ENCODE measurements at places on chromosomes 5 and 9.

GRCh38 chr9:121947775-121948174 is 145.3 kb downstream of the TTLL11 start:
- DNase-seq, result no peak

- DNase-seq, result peak; percentile 94
Observed at GRCh38 chr5:139273572-139274289, 19.8 kb upstream of the MATR3 start.

DNA sequence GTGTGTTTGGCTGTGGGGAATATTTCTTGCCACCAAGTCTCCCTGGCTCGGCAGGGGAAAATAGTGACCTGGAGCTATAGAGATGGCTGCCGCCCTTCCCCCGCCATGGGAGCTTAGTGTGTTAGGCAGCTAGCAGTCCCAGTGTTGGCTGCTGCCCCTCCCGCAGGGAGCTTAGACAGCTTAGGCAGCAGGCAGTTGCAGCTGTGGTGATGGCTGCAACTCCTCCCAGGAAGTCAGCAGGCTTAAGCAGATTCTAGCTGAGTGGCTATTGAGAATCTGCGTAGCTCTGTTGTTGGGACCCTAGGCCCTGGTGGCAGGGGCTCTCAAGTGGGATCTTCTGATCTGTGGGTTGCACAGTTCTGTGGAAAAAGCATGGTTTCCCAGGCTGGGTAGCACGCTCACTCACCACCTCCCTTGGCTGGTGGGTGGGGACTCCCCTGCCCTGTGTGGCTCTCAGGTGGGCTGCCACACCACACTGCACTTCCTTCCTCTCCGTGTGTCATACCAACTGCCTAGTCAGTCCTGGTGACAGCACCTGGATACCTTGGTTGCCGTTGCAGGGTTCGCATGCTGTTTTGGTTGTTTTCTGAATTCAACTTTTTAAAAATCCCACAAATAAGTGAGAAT is 9.3 kb downstream of the OR1N2 start:
- DNase-seq, result no peak

GRCh38 chr9:126613651-126614050 is at the start of gene LMX1B:
Gene LMX1B (plus strand): TSS chr9:126613928. CDS start chr9:126614450, 522 bp downstream.
- DNase-seq, result no peak

- no peak for DNase-seq
Observed at GRCh38 chr5:41296066-41296465, 82.7 kb upstream of the C6 start.

- peak; percentile 50 for DNase-seq
Observed at GRCh38 chr9:84597131-84597530, 72.4 kb upstream of the NTRK2 start.

DNA sequence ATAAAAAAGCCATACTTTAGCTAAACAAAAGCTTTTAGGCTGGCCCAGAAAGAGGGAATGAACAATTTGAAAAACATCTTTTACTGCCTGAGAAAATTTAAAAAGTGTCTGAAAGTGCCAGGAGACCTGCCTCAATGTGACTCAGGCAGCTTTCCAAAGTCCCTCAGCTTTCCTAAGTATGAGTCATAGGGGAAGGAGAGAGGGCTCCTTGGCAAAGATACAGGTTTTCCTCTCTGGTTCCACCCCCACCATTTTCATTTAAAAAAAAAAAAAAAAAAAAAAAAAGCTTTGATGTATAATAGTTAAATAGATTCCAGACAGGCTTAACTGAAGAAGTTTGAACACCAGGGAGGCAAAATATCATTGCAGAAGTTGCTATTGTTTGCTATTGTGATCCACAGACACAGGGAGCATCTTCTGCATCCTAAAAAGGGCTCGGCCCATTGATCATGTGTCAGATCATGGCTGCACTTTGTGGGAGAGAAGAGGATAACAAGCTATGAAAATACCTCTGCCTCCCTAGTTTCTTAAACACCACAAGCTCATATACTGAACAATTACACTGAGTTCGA is 71.5 kb downstream of the MRPS27 start:
- no peak for DNase-seq

- DNase-seq, result no peak
Observed at GRCh38 chr9:127866535-127866934, 10.9 kb downstream of the AK1 start.

GRCh38 chr5:8062521-8062920 is 193.6 kb downstream of the MTRR start:
- DNase-seq, result no peak

DNA sequence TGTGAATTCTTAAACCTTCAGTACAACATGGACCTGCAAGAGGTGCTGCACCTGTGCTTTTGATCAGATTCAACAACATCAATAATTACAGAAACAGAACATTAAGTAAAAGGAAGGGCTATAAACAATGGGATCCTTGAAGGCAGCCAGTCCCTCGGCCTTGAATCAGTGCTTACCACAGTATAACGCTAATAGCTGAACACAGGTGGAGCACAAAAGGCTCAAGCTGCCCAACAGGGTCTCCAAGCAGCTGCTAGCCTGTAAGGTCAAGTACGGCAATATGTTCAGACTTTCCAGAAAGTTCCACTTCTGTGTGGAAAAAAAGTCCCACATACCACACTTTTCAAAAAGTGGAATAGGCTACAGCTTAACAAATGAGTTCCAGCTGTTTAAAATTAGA is 61.9 kb upstream of the ITGA1 start:
- DNase-seq, result no peak

- DNase-seq, result peak; percentile 93
Observed at GRCh38 chr9:121503444-121503843, 3.8 kb upstream of the GGTA1 start.

- DNase-seq, result no peak
Observed at GRCh38 chr5:118029807-118030206, 958.5 kb downstream of the DTWD2 start.

DNA sequence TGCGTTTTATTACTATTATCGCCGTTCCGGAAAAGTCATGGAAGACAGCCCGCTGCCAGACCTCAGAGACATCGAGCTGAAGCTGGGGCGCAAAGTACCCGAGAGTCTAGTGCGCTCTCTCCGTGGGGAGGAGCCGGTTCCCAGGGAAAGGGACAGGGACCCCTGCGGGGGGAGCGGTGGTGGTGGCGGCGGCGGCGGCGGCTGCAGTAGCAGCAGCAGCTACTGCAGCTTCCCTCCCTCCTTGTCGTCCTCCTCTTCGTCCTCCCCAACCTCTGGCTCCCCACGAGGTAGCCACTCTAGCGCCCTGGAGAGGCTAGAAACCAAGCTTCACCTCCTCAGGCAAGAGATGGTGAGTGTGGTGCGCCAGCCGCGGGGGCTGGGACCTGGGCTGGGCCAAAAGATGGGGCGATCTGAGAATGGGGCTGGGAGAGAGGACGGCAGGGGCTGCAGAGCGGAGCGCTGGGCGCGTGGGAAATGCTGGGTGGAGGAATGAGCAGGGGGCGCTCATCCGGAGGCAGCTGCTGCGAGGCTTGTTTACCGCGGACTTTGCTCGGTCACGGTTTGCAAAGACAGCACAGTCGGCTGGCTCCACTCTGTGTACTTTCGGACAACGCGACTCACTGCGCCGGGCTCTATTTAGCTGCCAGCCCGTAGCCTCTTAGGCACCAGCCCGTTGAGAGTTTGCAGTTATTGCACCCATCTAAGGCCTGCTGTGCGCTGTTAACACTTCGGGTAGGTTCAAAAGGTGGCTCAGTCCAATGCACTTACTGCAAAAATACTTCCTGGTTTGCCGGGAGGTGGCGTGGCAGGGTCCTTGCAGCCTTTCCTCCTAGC is 1.1 kb downstream of the LURAP1L start:
- DNase-seq, result no peak

GRCh38 chr5:163379298-163380155 is 57.9 kb upstream of the CCNG1 start:
- peak; percentile 36 for DNase-seq

DNA sequence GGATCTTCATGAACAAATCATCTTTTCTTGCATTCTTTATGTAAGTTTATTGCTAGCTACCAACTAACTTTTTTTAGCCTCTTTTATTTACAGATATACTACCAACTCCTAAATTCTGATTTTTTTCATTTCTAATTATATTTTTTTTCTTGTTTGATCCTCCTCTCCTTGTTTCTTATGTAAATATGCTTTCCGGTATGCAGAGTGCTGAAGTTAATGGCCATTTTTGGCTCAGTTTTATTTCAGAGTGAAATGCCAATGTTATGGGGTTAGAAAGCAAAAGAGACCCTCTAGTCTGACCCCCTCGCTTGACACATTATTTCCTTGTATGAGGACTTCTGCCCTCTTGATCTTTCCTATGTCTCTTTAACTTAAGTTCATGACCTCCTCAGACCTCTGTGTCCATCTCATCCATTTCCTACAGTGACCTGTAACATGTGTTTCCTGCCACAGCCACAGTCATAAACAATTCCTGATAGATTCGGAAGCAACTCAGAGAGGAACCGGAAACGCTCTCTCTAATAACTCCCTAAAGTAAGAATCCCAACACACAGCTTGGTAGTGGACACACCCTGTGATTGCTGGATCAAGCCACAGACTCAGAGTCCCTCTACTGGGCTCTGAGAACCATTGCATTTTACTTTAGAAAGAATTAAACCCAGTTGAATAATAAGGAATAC is 42.9 kb upstream of the AFAP1L1 start:
- DNase-seq, result peak; percentile 71

DNA sequence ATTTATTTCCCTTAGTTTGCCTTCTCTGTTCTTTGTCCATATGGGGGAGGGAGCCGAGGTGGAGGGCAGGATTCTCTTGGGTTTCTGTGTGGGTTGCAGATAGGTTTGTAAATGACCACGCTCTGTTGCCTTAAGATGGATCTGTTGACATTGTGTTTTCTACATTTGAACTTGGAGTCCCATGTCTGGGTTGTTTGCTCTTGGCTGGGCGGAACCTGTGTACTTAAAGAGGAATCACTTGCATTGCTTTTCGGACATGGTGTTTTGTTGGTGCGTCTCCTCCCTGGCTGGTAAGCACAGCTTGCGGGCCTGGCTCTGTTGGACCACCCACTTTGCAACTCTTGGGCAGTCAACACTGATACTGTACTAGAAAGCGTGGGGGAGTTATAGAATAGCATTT is 45.9 kb downstream of the EHMT1 start:
- no peak for DNase-seq

GRCh38 chr9:16715404-16715803 is 155.1 kb downstream of the BNC2 start:
- no peak for DNase-seq

- no peak for DNase-seq
Observed at GRCh38 chr9:85067792-85068191, 398.3 kb downstream of the NTRK2 start.

- no peak for DNase-seq
Observed at GRCh38 chr5:10860645-10861422, 99.8 kb upstream of the DAP start.

DNA sequence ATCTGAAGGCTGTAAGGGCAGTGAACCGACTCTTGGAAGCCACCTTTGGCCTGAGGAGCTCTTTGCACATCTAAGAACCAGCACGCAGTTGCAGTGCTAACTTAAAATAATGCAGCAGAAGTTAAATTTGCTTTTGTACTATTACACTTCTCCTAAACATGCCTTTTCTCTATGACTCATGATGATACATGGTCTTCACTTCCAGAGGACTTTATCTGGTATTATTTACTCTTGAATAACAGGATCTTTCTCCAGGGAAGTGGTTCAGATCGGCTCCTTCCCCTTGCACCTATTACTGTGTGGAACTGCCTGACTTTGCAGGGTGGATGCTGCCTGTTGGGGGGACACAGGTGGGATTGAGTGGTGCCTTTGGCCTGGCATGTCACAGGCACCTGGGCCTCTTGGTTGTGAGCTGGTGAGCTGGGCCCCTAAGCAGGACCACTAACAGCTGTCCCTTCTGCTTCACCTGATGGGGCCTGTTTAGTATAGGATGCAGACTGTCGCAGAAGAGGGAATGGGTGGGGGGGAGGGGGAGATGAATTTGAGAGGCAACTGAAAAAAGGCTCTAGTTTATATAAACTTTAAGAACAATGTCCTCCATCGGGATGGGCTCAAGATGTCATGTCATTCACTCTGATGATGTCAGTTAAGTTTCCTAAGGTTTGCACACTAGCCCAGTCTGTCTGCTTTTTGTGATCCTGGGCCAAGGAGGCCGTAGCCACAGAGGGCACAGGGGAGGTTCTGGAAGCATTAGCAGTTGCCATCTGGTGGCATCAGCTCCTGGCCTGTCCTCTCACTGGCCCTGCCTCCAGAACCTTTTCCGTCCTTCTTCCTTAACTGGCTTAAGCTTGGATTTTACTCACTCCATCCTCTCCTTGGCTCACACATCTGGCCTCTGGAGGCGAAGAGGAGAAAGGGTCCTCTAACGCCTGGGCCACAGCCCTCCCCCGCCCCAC is 33.9 kb upstream of the GABBR2 start:
- DNase-seq, result no peak

DNA sequence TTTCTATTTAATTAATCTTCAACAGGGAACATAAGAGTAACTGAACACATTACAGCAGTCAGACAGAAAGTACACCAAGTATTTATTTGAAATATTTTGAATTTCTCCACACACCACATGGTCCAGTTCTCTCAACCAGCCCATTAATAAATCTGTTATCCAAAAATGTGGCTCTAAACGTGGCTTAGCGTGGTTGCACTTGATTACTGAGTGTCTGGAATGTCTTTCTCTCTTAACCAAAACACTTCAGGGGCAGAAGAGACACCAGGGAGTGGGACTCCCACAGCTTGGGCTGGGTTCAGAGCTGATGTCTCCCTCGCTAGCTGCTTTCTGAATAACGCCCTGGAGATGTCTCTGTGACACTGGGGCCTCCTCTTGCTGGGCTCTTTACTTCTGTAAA is 52.6 kb upstream of the FANCC start:
- no peak for DNase-seq

- DNase-seq, result no peak
Observed at GRCh38 chr9:136341042-136341655, 13.8 kb downstream of the GPSM1 start.

DNA sequence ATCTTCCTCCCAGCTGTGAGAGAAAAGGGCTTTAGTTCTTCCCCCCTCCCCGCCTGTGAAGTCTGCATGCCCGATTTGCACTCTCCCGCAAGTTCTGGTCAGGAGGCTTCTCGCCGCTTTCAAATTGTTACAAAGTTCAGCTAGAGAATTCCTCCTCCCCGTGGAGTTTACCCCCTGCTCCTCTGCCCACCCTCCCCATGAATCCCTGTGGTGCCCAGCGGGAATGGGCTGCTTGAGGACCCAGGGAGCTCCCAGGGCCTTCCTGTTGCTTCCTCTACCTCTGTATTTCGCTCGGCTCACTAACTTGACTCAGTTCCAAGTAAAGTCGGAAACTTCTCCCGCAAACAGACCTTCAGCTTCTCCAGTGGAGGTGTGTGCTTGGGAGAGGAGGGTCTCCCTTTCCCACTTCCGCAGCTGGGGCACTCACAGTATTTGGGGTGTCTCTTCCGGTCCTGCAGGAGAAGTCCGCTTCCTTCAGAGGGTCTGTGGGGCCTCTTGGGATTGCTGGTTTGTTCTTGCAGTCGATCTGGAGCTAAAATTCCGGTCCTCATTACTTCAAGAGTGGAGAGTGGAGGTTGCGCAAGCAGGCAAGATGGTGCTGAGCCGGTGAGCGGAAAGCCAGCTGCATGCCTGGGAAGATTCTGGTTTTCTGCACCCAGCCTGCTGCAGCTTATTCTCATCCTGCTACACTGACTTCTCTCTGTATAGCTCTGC is 97.8 kb downstream of the ADAMTS12 start:
- DNase-seq, result no peak

Measured in inflammatory macrophage treated with lipopolysaccharide for 1 hour (primary cell).